NCI-H1105 treated with DMSO at 0.1 percent for 48 hours (cell line): ENCODE measurements at places on chromosomes 7 and 10.

DNA sequence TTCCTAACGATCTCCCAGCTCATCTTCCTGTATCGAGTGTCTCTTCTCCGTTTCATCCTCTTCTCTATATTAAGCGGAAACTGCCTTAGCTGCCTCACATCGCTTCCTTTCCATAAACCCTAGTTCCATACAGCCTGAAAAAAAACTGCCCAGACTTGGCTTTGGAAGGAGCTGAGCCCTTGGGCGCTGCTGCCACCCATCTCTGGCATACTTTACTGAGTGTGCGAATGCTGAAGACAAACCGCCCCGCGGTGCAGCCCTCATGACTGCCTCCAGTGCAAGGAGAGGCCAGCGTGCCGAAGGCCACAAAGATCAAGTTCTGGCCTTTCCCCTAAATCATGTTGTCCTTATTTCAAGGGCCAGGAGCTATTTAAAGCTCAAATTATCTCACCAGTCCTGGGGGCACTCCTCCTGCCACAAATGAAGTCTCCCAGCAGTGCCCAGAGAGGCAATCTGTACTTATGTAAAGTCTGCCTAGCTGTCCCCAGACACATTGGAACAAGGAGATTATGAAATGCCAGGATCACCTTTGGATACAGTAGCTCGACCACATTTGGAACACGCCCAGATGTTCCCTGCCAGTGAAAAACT, 25.2 kb downstream of the YWHAG start:
- no peak for DNase-seq

DNA sequence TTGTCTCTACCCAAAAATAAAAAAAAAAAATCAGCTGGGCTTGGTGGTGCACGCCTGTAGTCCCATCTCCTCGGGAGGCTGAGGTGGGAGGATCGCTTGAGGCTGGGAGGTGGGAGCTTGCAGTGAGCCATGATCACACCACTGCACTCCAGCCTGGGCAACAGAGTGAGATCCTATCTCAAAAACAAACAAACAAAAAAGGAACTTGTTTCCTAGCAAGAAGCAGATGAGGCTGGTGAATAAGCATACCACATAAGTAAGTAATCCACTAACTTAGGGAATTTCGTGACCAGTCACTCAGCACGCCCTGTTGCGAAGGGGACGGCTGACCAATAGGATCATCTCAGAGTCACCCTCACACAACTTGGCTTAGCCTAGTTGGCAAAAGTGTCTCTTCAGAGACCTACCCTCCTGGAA, 64.6 kb downstream of the CUX1 start:
- DNase-seq: no peak

DNA sequence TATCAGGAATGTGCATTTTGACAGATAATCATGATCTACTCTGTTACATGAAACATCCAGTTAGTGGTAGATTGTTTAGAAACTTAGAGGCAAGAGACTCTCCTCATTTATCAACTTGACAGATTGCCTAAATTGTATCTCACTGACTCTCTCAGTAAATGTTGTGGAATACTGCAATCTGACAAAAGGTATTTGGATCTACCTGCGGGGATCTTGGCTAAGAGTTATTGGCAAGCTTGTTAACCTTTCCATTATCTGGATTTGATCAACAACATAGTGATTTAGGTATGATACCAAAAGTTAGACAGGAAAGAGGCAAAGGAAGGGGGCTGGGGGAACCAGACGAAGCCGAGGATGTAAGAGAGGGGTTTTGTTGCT, 2.0 kb downstream of the VSTM2A start:
- DNase-seq: no peak

GRCh38 chr7:87837597-87837996, 38.6 kb downstream of the SLC25A40 start:
- no peak for DNase-seq

- DNase-seq: no peak
These were observed 432.9 kb downstream of the GATA3 start for GRCh38 chr10:8487346-8487745.

- DNase-seq: no peak
These were observed 341.7 kb downstream of the DNAJB6 start for GRCh38 chr7:157678501-157678900.

- DNase-seq: no peak
These were observed 89.6 kb downstream of the CABCOCO1 start for GRCh38 chr10:61752111-61753011.

- no peak for DNase-seq
These were observed 609.8 kb upstream of the FOXK1 start for GRCh38 chr7:4072161-4072925.

- no peak for DNase-seq
These were observed 32.3 kb upstream of the CTBP2 start for GRCh38 chr10:125192620-125193019.

GRCh38 chr10:94439275-94439861, 37.0 kb downstream of the TBC1D12 start:
- DNase-seq: no peak

DNA sequence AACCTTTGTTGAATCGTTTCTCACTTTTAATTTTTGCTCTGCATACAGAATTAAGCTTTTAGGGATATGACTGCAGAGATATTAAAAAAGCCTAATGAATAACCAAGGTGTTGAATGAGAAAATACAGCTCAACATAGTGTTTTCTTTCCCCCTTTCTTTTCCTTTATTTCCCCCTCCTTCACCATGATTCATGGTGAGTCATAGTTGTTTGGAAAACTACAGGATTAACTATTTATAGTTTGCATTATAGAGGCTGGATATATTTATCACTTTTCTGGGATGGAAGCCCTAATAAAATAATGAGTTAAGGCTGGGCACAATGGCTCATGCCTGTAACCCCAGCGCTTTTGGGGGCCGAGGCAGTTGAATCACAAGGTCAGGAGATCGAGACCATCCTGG, 115.0 kb downstream of the DNAJB9 start:
- no peak for DNase-seq

DNA sequence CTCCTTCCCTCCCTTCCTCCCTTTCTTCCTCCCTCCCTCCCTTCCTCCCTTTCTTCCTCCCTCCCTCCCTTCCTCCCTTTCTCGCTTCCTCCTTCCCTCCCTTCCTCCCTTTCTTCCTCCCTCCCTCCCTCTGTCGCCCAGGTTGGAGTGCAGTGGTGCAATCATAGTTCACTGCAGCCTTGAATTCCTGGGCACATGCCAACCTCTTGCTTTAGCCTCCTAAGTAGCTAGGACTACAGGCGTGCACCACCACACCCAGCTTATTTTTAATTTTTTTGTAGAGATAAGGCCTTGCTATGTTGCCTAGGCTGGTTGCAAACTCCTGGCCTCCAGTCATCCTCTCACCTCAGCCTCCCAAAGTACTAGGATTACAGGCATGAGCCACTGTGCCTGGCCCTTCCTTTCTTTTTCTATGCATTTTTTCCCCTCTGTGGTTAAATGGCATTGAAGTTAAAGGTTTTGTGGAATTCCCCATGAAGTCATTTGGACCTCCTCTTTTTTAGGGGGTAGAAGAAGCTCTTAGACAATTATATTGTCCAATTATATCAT, 9.6 kb downstream of the KLHDC10 start:
- DNase-seq: no peak

DNA sequence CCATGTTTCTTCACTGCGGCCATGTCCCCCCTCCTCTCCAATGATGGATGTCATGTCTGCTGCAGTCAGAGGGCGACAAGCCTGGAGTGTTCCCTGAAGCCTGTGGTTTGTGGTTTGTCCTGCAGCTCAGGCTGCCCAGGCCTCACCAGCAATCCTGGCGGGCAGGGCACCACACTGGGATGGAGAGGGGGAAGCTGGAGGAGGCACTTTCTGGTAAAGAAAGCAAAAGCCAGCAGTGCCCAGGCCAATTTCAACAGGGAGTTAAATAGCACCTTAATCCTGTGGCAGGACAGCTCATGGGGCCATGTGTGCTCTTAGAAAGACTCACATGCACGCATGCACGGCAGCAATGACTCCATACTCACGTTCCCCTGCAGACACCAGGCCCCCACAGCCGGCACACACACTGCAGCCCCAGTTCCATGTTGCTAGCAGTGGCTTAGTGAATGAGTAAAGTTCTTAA, 158.3 kb downstream of the EGFR start:
- no peak for DNase-seq

DNA sequence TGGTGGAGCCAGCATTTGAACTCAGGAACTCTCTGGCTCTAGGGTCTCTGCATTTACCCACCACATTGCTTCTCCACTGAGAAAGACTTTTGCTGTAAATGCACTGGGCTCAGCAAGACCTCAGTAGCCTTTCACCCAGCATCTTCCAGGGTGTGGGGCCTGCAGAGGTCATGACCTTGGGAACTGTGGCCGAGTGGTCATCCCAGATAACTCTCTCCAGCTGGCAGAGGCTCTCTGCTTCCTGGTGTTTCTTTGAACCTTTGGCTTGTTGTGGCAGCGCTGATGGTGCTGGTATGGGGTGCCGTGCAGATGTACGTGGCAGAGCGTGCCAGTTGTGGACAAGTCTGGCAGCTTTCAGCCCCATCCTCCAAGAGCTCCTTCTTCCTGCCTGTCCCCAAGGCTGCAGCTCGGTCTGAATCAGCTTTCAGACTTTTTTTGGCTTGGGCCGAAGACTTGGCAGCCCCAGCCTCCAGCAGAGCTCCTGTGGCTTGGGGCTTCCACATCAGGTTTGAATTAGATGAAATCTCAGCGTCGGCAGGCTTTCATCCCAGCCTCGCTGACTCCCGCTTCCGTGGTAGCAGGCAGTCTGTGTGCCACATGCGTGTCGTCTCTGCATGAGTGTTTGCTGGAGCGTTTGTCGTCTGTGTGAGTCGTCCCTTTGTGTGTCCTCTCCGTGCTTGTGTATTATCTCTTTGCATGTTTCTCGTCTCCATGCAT, 21.5 kb downstream of the ADAMTS14 start:
- DNase-seq: no peak

DNA sequence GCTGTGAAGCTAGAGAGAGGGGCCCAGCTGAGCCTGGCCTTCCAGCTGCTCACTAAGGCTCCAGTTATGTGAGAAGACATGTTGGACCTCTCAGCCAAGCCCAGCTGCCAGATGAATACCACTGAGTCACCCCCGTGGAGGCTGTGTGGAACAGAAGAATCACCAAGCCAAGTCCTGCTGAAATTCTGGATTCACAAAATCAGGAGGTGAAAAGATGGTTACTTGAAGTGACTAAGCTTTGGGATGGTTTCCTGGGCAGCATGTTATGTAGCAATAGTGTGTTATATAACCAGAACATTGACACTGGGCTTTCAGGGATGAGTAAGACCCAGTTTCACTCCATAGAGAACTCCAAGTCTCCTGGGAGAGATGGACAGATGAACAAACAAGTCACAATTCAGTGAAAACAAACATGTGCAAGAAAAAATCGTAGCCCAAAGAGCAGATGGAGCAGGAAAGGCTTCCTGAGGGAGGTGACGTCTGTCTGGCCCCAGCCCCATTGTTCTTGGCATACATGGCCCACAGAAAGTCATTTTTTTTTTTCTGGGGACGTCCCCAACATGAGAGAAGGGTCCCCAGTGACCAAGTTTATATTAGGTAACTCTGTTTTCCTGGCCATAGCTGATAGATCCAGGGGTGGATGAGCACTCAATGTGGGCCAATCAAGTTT, 64.1 kb upstream of the PDZD8 start:
- DNase-seq: no peak

- DNase-seq: peak; percentile 28
These were observed 515 bp downstream of the GSDME start for GRCh38 chr7:24756545-24757352.

- DNase-seq: peak; percentile 86
These were observed 123.3 kb downstream of the PAXIP1 start for GRCh38 chr7:154879629-154880028.

DNA sequence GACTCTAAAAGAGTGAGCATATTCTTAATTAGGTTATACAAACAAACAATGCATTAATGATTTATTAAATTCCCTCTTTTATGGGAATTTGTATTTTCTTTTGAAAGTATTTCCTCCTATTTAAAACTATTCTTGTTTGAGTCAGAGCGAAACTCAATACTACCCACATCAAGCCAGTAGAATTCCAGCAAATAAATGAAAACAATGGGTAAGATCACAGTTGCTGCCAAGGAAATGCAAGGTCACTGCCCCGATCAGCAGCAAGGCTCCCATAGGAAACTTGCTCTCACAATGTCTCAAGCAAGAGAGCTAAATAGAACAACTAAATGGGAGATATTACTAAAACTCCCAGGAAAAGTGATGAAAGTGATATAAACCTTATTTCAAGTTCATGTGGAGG, 206.3 kb downstream of the THSD7A start:
- DNase-seq: no peak

GRCh38 chr10:117541405-117541908, 1.1 kb upstream of the EMX2 start:
- peak; percentile 55 for DNase-seq

- no peak for DNase-seq
These were observed 3.5 kb downstream of the CHAT start for GRCh38 chr10:49617121-49618020.

- no peak for DNase-seq
These were observed 9.8 kb downstream of the ATP6V1F start for GRCh38 chr7:128872394-128872824.

DNA sequence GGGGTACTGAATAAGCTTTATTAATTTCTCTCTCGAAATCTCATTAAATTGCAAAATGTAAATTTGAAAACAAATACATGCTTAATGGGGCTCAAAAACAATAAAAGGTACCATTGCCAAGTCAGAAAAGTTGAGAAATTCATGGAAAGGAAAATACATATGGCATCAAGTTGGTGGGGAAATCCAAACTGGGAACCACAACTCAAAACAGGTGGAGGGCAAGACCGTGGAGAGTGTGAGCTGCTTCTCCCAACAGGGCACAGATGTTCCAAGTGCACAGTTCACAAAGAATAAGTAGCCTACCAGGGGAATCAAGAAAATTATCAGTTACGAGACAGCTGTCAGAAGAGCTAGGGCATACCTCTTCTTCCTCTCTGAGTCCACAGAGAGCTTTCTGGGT, 26.6 kb downstream of the MKX start:
- no peak for DNase-seq
